ENCODE measurements at places on chromosomes 12 and 14. TPM values are rescaled to one million over a fixed set of nuclear protein-coding genes. Genes with fewer than 3 reads are reported as not detected.

DNA sequence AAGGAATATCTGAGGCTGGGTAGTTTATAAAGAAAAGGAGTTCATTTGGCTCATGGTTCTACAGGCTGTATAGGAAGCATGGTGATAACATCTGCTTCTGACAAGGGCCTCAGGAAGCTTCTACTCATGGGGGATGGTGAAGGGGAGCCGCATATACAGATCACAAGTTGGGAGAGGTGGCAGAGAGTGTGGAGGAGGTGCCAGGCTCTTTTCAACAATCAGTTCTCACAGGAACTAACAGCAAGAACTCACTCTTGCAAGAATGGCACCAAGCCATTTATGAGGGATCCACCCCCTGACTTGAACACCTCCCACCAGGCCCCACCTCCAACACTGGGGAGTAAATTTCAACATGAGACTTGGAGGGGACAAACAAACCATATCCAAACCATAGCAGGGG is 3.5 kb upstream of the TSPAN11 start:
- H3K27ac ChIP-seq: no peak overlapping the region
- DNase-seq: no peak

- no peaks in the 10 kb centered on the region for H3K36me3 ChIP-seq
- no peak overlapping the region for H3K27ac ChIP-seq
- no peaks in the 10 kb centered on the region for H3K27me3 ChIP-seq
- DNase-seq: no peak
- no peak overlapping the region for H3K4me3 ChIP-seq
Measured at GRCh38 chr14:65550779-65551643, 138.5 kb downstream of the FUT8 start.

MOK gene
- 9.4 TPM for total RNA-seq

- DNase-seq: no peak
- H3K27me3 ChIP-seq: no peaks in the 10 kb centered on the region
Measured at GRCh38 chr14:51224551-51224950, 15.5 kb upstream of the TMX1 start.

GRCh38 chr14:91647856-91648255 is 84.0 kb downstream of the CATSPERB start:
- no peaks in the 10 kb centered on the region for H3K4me1 ChIP-seq
- no peaks in the 10 kb centered on the region for H3K27me3 ChIP-seq
- H3K27ac ChIP-seq: no peak overlapping the region
- no peak overlapping the region for H3K4me3 ChIP-seq
- no peaks in the 10 kb centered on the region for H3K36me3 ChIP-seq
- no peak for DNase-seq

DNA sequence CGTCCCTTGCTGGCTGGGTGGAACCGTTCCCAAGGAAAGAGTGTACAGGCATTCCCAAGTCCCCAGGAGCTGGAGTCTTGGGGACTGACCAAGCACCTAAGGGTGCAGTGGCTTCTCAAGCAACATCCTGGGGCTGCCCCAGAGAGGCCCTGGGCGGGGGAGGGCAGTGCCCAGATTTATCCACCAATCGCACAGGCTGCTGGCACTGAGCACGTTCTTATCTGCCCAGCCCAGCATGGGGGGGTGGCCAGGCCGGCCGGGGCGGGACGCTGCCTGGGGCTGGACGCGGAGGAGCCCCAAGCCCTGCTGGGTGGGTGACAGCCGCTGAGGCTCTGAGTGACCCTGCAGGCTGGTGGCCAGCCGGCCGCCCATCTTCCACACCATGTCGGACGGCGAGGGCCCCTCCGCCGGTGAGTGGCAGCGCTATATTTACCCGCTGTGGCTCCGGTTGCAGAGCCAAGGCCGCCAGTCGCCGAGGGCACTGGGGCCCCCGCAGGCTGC is 53.4 kb downstream of the CYP46A1 start:
- peak overlapping the region; percentile 83 for H3K27ac ChIP-seq
- peak; percentile 84 for DNase-seq
- no peaks in the 10 kb centered on the region for H3K27me3 ChIP-seq
- no peaks in the 10 kb centered on the region for H3K36me3 ChIP-seq

GRCh38 chr14:20609215-20610001 is 18.2 kb upstream of the RNASE12 start:
- no peaks in the 10 kb centered on the region for H3K36me3 ChIP-seq
- DNase-seq: peak; percentile 54
- H3K4me3 ChIP-seq: peak overlapping the region; percentile 90

PCED1B gene
- total RNA-seq: 2.2 TPM

DNA sequence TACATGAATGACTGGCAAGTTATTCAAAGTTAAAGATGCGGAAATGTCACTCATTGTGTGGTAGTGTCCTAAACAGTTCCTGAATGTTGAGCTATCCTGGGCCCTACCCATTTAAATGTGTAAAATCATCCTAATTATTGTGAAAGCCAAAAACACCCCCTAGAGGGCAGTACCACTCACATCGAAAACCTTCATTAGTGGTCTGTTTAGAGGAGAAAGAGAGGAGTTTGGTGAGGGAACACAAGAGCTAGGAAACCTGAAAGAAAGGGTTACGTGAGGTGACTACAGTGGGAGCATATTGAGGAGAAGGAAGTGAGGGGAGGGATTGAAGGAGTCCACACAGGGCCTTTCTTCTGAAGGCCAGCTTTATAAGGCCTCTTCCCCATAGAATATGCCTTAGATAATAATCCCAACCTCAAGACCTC is 2.5 kb upstream of the TEP1 start:
- H3K27ac ChIP-seq: no peak overlapping the region
- no peaks in the 10 kb centered on the region for H3K27me3 ChIP-seq
- H3K36me3 ChIP-seq: no peaks in the 10 kb centered on the region
- DNase-seq: no peak
- no peak overlapping the region for H3K4me3 ChIP-seq
- peaks cover 5% of the 10 kb centered on the region for H3K4me1 ChIP-seq

GRCh38 chr14:69808919-69809808 is 12.1 kb upstream of the SLC10A1 start:
- no peaks in the 10 kb centered on the region for H3K36me3 ChIP-seq
- H3K27ac ChIP-seq: no peak overlapping the region
- H3K4me3 ChIP-seq: no peak overlapping the region
- DNase-seq: no peak
- H3K4me1 ChIP-seq: no peaks in the 10 kb centered on the region

AMN gene
- total RNA-seq: not detected

DNA sequence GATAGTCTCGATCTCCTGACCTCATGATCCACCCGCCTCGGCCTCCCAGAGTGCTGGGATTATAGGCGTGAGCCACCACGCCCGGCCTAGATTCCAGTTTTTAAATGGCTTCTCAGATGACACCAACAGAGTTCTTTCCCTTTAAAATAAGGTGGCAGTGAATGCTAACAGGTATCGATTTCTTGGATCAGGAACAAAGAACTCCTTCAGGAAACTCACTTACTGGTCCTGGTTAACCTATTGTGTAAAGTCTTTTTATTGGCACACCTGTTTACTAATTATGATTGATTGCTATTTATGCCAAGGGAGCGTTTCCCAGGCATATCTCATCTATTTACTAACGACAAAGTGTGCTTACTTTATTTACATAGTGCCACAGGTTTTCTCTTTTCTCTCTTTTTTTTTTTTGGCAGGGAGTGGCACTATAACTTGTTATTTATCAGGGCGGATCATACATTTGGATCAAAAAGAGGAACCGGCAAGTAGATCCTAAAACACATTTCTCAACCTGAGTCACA is 89.7 kb downstream of the GLT1D1 start:
- no peaks in the 10 kb centered on the region for H3K27me3 ChIP-seq
- no peak for DNase-seq
- no peak overlapping the region for H3K27ac ChIP-seq
- H3K4me3 ChIP-seq: no peak overlapping the region
- H3K36me3 ChIP-seq: no peaks in the 10 kb centered on the region

GRCh38 chr12:1593174-1594005 is 991 bp downstream of the FBXL14 start:
- H3K4me3 ChIP-seq: peak overlapping the region; percentile 97
- H3K27ac ChIP-seq: peak overlapping the region; percentile 93
- peaks cover 13% of the 10 kb centered on the region for H3K4me1 ChIP-seq
- H3K36me3 ChIP-seq: no peaks in the 10 kb centered on the region

DNA sequence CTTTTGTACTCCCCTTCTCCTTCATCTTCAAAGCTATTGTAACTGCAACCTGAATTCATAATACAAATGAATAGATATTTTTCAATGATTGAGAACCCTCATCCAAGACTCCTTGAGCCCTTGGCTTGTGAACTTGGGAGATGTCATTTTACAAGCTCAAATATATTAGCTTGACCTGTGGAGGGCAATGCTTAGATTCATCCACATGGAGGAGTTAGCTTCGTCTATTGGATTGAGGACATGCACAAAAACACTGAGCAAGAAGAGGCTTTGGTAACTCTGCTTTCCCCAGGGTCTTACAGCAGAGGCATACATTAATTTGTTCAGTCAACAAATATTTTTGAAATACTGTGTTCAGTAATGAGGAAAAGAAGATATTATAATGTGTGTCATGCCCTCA is 101.1 kb downstream of the OTOGL start:
- H3K27ac ChIP-seq: no peak overlapping the region
- no peaks in the 10 kb centered on the region for H3K27me3 ChIP-seq
- DNase-seq: no peak
- H3K36me3 ChIP-seq: no peaks in the 10 kb centered on the region
- no peak overlapping the region for H3K4me3 ChIP-seq
- no peaks in the 10 kb centered on the region for H3K4me1 ChIP-seq

TMEM179 gene
- total RNA-seq: 0.27 TPM

- peak; percentile 91 for DNase-seq
- H3K4me1 ChIP-seq: peaks cover 57% of the 10 kb centered on the region
- no peaks in the 10 kb centered on the region for H3K27me3 ChIP-seq
- H3K36me3 ChIP-seq: no peaks in the 10 kb centered on the region
- H3K4me3 ChIP-seq: no peak overlapping the region
Measured at GRCh38 chr12:93813972-93814821, 137.0 kb downstream of the CRADD start.

- H3K36me3 ChIP-seq: no peaks in the 10 kb centered on the region
- no peaks in the 10 kb centered on the region for H3K4me1 ChIP-seq
- no peak overlapping the region for H3K4me3 ChIP-seq
- H3K27me3 ChIP-seq: no peaks in the 10 kb centered on the region
Measured at GRCh38 chr12:127260531-127260930, 1006.4 kb upstream of the TMEM132C start.

DNA sequence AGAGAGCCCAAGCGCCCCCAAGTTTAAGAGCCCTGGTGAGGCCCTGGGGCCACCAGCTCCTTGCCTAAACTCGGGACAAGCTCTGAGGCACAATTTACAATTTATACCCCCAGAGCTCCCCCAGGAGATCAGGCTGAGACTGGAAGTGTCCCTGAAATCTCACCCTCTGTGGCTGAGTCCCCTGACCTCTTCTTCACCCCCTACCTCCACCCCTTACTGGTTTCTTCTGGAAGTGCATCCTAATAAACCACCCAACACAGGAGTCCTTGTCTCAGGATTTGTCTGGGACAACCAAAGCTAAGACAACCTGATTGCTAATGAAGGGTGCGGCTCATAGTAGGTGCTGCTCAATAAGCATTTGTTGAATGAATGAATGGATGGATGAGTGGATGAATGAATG is 206.4 kb downstream of the BCL11B start:
- DNase-seq: no peak
- no peaks in the 10 kb centered on the region for H3K4me1 ChIP-seq
- no peak overlapping the region for H3K27ac ChIP-seq
- H3K36me3 ChIP-seq: no peaks in the 10 kb centered on the region

PRR4 gene
- 1.1 TPM for total RNA-seq

INTS13 gene
- total RNA-seq: 14.1 TPM

ADAMTS20 gene
- total RNA-seq: 0.05 TPM

ATL1 gene
- total RNA-seq: 1.1 TPM

IGF1 gene
- total RNA-seq: 17.5 TPM

- no peaks in the 10 kb centered on the region for H3K36me3 ChIP-seq
- no peak overlapping the region for H3K4me3 ChIP-seq
- no peaks in the 10 kb centered on the region for H3K27me3 ChIP-seq
Measured at GRCh38 chr12:70744178-70744577, 106.9 kb upstream of the PTPRB start.

DNA sequence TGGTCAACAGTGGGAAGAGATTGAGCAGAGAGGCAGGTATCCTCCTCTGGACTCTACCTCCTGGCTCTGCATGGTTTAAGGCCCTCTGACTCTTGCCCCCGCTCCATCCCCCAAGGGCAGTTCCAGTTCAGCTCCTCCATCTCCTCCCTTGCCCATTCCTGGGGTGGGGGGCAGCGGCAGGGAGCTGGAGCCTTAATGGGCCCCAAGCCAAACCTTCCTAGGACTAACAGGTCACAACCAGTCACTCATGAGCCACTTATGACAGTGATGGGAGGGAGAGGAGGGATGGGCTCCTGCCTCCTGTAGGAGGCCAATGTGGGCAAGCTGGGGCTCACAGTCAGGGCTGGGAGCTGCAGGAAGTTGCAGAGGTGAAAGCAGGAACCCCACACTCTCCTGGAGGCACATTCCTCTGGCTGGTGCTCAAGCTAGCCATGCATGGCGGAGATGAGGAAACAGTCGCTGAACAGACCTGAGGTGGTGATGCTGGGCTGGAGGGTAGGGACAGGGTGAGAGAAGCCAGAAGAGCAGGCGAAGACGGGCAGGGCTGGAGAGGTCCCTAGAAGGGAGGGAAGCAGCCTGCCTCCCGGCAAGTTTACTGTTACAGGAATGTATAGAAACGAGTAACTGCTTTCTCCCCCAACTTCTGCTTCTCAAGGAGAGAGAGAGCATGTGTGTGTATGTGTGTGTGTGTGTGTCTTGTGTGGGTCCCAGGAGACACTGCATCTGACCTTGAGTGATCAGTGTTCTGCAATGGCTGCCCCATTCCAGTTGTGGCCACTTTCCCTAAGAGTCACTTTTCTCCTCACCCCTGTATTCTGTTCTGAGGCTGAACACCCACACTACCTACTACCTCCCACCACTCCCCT is 5.0 kb upstream of the RAPGEF3 start:
- no peaks in the 10 kb centered on the region for H3K36me3 ChIP-seq
- DNase-seq: no peak
- H3K4me1 ChIP-seq: peaks cover 57% of the 10 kb centered on the region
- no peak overlapping the region for H3K4me3 ChIP-seq
- H3K27me3 ChIP-seq: no peaks in the 10 kb centered on the region

All from heart left ventricle (tissue), 16 donors.